ENCODE measurements at places on chromosomes 1 and 21. TPM values are rescaled to one million over a fixed set of nuclear protein-coding genes. Genes with fewer than 3 reads are reported as not detected.
A peak's percentile ranks its signal among the peaks of the same experiment; 100 is the strongest.

HSPB7 gene
- 8.7 TPM for total RNA-seq

CRYBG2 gene
- not detected for total RNA-seq

LAMTOR5 gene
- 90.7 TPM for total RNA-seq

DNAJC16 gene
- 32.4 TPM for total RNA-seq

SELENBP1 gene
- 38.2 TPM for total RNA-seq

KRTAP12-4 gene
- total RNA-seq = not detected

HES3 gene
- not detected for total RNA-seq

RGSL1 gene
- not detected for total RNA-seq

GRCh38 chr1:192565946-192566345, 9.6 kb upstream of the RGS1 start:
- no peaks in the 10 kb centered on the region for H3K36me3 ChIP-seq
- H3K27ac ChIP-seq = no peak overlapping the region
- no peak for DNase-seq
- no peak overlapping the region for H3K4me3 ChIP-seq
- no peaks in the 10 kb centered on the region for H3K4me1 ChIP-seq

- no peak for DNase-seq
- H3K36me3 ChIP-seq = no peaks in the 10 kb centered on the region
- no peak overlapping the region for H3K4me3 ChIP-seq
- no peaks in the 10 kb centered on the region for H3K27me3 ChIP-seq
These were observed 183.4 kb upstream of the C1orf174 start for GRCh38 chr1:4083231-4084047.

GRCh38 chr1:218034468-218034867, 250.6 kb upstream of the RRP15 start:
- H3K27me3 ChIP-seq = no peaks in the 10 kb centered on the region
- no peaks in the 10 kb centered on the region for H3K36me3 ChIP-seq

- no peak for DNase-seq
- H3K4me1 ChIP-seq = no peaks in the 10 kb centered on the region
- no peaks in the 10 kb centered on the region for H3K27me3 ChIP-seq
- H3K4me3 ChIP-seq = no peak overlapping the region
These were observed 16.5 kb upstream of the CFHR5 start for GRCh38 chr1:196960854-196961253.

DNA sequence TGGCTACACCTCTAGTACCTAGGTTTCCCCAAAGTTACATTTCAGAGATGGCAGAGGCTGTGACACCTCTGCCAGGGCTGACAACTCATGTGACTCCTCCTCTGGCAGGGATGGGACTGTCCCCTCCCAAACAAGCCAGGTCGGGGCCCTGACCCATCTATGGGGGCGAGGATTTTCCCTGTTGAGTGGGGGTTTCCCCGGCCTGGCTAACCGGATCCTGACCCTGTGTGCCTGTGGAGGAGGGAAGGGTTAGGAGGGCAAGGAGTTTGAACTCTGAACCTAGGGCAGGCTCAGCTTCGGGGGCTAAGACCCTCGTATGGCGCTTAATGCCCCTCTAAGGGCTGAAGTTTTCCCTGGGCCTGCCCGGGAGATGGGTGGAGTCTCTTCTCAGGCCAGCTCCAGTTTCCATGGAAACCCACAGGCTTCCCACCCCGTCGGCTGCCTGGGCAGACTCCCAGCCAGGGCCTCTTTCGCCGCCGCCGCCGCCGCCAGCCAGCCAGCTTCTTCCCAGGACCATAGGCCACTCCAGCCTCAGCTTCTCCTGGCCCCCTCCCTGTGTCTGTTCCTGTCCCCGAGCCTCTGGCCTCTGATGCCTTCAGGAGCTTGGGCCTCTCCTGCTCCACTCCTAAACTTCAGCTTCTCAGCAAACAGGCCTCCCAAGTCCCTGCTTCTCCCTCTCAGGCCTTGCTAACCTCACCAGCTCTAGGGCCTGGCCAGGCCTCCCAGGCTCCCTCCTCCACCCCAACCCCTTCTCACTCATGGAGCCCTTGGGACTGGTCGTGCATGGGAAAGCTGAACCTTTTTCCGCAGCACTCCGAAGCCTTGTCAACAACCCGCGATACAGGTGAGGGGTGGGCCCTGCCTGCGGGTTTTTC, at the start of gene BTBD19:
BTBD19 (plus strand) TSS at position 461 of the 875 bp plus-strand sequence; CDS start at position 759, 298 bp downstream.
- peak; percentile 91 for DNase-seq
- peak within 1 kb of the TSS; percentile 100 for H3K27ac ChIP-seq
- H3K36me3 ChIP-seq = no peaks in the 10 kb centered on the region
- no peaks in the 10 kb centered on the region for H3K27me3 ChIP-seq

GRCh38 chr1:219120624-219121544, 52.8 kb upstream of the LYPLAL1 start:
- H3K4me3 ChIP-seq = no peak overlapping the region
- H3K27ac ChIP-seq = no peak overlapping the region
- no peaks in the 10 kb centered on the region for H3K36me3 ChIP-seq
- DNase-seq = peak; percentile 79
- no peaks in the 10 kb centered on the region for H3K27me3 ChIP-seq
- no peaks in the 10 kb centered on the region for H3K4me1 ChIP-seq

GRCh38 chr1:117167402-117167801, 43.3 kb downstream of the VTCN1 start:
- no peak overlapping the region for H3K4me3 ChIP-seq
- no peak for DNase-seq
- H3K36me3 ChIP-seq = no peaks in the 10 kb centered on the region
- no peaks in the 10 kb centered on the region for H3K27me3 ChIP-seq

GRCh38 chr1:26921126-26921539, 410 bp upstream of the NUDC start:
- no peaks in the 10 kb centered on the region for H3K27me3 ChIP-seq
- peak overlapping the region; percentile 100 for H3K4me3 ChIP-seq
- H3K36me3 ChIP-seq = no peaks in the 10 kb centered on the region
- DNase-seq = no peak

- no peaks in the 10 kb centered on the region for H3K36me3 ChIP-seq
- H3K27me3 ChIP-seq = no peaks in the 10 kb centered on the region
- peaks cover 11% of the 10 kb centered on the region for H3K4me1 ChIP-seq
- H3K4me3 ChIP-seq = no peak overlapping the region
- no peak for DNase-seq
- no peak overlapping the region for H3K27ac ChIP-seq
These were observed 4.1 kb downstream of the ADPRS start for GRCh38 chr1:36092798-36093185.
